ENCODE measurements at places on chromosomes 7 and 10.

- no peak for DNase-seq
Observed at GRCh38 chr10:112851181-112851580, 98.9 kb upstream of the TCF7L2 start.

GRCh38 chr10:48333856-48334255 lies 27.4 kb downstream of the MAPK8 start:
- no peak for DNase-seq

- peak; percentile 83 for DNase-seq
Observed at GRCh38 chr7:65981965-65982792, at the start of gene GUSB. TSS of gene GUSB (minus strand) at chr7:65982213. CDS start at chr7:65982183, 30 bp downstream.

- no peak for DNase-seq
Observed at GRCh38 chr7:104240401-104240800, 32.6 kb upstream of the ORC5 start.

DNA sequence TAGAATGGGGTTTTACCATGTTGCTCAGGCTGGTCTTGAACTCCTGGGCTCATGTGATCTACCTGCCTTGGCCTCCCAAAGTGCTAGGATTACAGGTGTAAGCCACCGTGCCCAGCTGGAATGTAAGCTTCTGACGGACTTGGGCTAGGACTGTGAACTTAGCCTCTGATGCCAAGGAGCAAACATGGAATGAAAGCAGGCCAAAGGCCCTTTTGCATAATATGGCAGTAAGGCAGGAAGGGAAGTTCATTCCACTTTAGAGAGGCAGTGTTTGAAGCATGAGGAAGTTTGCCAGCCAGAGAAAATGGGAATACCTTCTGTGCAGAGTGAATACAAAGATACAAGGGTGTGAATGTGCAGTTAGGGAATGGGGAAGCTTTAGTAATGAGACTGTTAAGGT lies 20.3 kb downstream of the VCL start:
- no peak for DNase-seq

DNA sequence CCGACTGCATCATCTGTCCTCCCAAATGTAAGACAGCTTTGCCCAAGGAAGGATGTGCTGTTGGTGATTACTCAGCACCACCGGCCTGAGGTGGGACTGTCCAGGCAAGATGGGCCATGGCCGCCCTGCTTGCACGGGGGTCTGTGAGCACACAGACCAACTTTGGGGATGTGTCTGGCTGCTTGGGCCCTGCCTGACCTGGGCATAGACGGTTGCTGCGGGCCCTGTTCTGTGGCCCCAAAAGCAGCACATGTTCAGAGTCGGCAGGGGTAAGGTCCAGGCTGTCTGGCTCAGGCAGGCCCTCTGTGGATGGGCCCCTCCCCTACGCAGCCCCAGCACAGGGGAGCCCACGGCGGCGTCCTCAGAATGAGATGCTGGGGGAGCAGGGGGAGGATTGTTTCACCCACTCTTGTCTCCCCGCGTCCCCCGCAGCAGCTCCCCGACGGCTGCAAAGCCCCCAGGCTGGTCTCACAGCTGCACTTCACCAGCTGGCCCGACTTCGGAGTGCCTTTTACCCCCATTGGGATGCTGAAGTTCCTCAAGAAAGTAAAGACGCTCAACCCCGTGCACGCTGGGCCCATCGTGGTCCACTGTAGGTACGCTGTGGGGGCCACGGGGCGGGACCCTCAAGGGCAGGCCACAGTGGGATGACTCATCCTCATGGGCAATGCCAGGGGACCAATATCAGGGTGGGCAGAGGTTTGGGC lies 58.4 kb downstream of the MKI67 start:
- no peak for DNase-seq

DNA sequence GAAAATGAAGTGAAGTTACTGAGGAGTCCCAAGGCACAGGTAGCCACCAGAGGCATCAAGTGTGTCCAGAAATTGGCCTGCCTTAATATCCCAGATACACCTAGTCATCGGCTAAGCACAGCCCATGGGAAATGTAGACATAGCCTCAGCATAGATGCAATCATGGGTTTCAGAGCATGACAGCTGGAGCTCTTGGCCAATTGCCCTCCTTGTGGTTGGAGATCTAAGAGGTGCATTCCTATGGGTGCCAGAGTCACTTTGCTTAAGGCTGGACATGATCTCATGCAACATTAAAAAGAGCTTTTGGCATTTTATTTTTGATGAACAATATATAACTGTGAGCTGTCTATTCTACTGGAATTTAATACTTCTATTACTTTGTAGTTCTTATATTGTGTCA lies 758.0 kb upstream of the LRRTM3 start:
- no peak for DNase-seq

GRCh38 chr10:50636618-50637579 lies 13.1 kb upstream of the SGMS1 start:
- no peak for DNase-seq

DNA sequence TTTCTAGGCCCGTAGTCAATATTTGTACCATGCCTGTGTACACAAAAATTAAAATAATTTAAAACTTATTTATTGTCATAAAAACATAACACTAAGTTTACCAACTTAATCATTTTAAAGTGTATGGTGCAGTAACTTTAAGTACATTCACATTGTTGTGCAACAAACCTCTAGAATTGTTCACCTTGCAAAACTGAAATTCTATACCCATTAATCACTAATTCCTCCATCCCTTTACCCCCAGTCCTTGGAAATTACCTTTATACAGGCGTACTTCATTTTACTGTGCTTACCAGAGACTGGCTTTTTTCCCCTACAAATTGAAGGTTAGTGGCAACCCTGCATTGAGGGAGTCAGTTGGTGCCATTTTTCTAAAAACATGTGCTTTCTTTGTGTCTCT lies 6.3 kb upstream of the DYNC1I1 start:
- DNase-seq: no peak

DNA sequence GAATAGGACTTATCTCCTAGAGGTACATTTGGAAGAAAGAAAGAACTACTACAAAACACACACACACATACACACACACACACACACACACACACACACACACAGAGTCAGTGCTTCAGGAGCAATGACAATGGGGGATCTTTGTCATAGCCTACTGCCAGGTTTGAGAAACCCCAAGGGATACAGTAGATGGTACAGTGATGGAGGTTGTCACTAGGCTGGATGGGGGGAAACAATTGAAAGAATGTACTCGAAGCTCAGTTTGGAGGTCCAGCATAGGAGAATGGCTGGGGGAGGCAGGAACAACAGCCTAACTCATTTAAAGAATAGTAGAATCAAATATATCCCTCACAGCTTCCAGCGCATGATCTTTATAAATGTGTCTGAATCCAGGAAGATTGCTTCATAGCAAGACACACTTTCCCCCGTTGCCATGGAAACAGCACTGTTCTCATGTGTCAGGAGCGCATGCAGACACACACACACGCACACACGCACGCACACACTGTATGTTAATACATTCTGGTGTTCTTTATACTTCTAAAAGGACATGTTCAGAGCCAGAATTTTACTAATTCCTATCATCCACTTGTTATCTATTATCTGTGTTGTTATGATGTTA lies 32.6 kb upstream of the ZNRF2 start:
- no peak for DNase-seq

DNA sequence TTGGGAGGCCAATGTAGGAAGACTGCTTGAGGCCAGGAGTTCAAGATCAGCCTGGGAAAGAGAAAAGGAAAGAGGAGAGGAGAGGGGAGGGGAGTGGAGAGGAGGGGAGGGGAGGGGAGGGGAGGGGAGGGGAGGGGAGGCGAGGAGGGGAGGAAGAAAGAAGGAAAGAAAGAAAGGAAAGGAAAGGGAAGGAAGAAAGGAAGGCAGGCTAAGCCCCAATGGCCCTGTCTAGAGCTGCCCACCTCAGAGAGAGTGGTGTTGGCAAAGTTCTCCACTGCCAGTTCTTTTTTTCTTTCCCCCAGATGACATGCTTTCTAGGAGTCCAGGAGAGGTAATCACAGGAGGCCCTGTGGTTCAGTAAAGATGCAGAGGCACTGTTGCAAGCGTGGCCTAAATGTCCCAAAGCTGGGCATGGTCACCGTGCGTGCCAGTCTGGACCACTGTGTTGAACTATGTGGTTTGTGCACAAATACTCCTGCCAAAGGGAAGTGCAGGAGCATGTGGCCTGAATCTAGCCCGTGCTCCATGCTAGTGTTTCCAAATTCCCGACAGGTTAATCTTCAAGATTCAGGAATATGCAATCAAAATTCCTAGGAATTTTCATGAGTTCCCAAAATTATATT lies 39.7 kb downstream of the ODAD2 start:
- DNase-seq: no peak

DNA sequence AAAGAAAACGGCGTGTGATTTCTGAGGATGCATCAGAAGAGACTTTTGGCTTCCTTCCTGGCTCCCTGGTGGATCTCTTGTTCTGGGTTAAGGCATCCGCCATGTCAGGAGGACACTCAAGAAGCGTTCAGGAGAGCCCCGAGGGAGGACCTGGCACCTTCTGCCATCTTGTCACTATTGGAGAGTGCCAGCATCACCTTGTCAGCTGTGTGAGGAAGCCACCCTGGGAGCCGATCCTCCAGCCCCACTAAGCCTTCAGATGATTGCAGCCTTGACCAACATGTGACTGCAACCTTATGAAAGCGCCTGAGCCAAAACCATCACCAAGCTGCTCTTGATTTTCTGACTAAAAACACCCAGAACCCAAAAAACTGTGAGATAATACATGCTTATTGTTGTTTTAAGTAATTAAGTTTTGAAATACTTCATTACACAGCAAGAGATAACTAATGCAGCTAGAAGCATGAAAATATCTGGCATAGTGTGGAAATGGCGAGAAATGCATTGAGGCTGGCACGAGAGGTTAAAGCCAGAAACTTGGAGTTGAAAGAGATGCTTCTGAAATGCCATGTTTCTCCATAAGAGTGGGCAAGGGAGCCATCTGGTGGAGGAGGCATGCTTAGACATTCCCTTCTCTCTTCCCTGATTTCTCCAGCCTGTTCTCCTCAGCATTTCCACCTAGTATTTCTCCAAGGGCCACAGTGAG lies 5.4 kb upstream of the ZFYVE27 start:
- DNase-seq: peak; percentile 43

DNA sequence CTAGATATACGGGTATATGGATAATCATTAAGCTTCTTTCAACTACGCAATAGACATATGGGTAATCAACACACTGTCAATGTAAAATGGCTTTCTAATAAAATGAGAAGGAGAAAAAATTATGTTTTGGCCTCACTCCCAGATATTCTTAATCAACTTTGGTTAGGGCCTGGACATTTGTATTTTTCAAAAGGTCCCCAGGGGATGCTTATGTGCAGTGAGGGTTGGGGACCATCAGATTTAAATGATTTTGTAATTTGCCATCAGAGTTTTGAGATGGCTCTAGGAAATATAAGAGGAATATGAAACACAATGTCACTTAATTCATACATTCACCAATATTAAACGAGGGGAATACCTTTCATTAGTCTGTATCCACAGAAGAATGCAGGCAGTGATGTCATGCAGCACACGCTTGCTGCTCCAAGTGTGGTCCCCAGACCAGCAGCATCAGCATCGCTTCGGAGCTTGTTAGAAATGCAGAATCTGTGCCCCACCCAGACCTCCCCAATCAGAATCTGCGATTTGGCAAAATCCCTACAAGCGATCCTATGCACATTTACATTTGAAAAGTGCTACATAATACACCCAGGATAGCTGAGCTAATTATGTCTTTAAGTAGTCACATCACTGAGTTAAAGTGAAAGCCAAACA lies 75.1 kb downstream of the INHBA start:
- no peak for DNase-seq

GRCh38 chr7:66894463-66895080 lies 26.5 kb upstream of the TMEM248 start:
- DNase-seq: no peak
